ENCODE measurements at places on chromosomes 3 and 15.

GRCh38 chr3:25454005-25454927 is 26.2 kb downstream of the RARB start:
- DNase-seq: no peak

GRCh38 chr3:126133606-126134005 is 46.8 kb downstream of the ALDH1L1 start:
- DNase-seq: no peak

DNA sequence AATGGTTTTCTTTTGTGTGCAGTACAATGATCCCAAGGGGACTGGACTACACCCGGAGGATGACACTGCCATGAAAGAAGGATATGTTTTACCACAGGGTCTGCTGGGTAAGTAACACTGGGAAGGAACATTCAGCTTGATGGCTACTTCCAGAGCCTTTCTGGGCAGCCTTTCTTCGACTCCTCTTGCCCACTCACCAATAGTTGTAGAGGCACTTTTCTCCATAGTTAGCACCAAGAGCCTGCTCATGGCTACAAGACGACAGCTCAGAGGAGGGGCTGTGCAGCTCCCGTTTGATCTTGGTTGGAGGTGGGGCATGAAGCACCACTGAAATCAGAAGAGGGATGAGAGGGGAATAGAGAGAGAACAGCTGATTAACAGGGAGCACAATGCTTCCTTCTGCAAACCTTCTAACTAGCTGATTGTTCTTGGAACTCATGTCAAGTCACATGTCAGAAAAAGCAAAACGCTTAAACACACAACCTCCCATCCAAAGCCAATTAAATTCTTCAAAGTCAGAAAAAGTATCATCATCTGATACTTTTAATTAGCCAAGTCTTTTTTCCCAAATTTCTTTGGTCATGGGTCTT is 27.9 kb downstream of the ETV5 start:
- DNase-seq: no peak

- DNase-seq: no peak
Measured at GRCh38 chr3:11185564-11186317, 31.4 kb downstream of the HRH1 start.

- DNase-seq: no peak
Measured at GRCh38 chr3:126925411-126926171, 57.3 kb upstream of the PLXNA1 start.

GRCh38 chr3:114217266-114217665 is 20.1 kb downstream of the ZNF80 start:
- no peak for DNase-seq

DNA sequence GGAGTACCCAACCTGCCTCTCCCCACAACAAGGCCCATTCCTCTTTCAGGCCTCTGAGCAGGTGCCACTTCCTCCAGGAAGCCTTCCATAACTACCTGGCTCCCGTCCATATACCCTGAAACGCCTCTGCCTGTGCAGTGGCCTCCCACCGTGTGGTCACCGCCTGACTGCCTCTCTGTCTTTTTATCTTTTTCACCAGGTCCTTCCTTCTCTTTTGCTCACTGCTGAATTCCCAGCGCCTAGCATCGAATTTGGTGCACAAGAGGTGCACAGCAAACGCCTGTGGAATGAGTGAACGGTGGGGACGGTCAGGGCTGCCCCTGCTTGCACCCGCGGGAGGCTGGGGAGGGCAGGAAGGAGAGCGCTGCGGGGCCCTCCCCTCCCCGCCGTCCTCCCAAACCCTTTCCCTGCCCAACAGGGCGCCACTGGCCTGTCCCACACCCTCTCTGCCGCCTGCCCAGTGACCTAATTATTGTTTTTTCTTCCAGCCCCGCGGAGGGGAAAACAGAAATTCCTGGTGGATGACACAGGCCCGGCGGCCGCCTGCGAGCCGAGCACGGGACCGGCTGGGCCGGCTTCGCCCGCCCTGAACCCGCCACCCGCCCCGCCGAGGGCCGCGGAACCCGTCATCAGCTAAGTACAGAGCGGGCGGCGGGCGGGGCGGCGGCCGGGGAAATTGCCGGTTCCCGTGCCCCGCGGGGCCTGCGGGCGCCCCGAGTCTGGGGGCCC is 140.1 kb downstream of the SMAD6 start:
- no peak for DNase-seq

DNA sequence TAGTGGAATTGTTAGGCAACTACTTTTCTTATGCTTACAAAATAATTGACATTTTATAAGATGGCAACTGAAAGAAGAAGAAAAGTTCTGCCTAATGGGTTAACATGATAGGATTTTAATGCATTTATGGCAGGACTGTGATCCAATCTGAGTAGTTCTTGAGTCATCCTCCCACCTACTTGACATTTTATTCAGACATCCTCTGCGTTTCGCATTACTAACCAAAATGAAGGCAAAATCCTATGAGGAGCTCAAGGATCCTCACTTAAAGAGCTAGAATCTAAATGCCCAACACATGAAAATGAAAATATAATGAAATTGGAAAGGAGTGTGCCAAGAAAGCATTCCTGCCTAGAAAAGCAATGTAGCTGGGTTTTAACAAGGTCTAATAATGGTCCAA is 581.1 kb upstream of the SEMA6D start:
- DNase-seq: no peak

DNA sequence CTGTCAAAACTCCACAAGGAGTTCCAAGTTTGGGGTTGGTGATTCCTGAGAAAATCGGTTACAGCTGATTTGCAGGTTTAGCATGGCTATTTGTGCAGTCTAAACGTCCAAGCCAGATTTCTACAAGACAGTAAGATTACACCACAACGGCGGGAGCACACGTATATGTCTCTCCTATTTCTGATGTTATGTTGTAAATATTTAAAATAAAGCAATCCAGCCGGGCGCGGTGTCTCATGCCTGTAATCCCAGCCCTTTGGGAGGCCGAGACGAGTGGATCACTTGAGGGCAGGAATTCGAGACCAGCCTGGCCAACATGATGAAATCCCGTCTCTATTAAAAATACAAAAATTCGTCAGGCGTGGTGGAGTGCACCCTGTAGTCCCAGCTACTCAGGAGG is 106.8 kb upstream of the IGF1R start:
- no peak for DNase-seq

DNA sequence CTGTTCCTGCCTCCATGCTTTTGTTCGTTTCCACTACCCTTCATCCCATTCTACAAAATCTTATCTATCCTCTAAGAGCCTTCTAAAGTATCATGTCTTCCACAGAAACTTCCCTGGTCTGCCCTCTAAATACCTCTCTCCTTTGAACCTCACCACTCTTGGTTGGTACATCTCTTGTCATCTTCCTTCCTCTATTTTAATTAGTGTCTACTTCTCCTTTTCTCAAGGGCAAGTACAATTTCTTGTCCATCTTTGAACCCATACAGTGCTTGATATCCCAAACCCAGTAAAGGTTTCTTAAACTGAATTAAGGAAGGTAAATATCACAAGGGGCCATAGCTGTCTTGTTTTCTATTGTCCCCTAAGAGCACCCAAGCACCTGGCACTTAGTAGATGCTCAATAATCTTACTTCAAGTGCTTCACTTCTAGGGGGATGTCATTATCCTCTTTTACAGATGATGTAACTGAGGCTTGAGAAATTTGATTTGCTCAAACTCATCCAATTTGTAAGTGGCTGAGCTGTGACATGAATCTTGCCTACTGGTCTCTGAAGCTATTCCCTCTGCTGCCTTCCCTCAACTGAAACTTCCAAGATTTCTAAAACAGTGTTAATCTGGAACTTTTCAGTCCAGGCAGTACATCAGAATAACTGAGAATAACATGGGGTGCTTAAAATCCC is 2.6 kb upstream of the DAPK2 start:
- DNase-seq: no peak

DNA sequence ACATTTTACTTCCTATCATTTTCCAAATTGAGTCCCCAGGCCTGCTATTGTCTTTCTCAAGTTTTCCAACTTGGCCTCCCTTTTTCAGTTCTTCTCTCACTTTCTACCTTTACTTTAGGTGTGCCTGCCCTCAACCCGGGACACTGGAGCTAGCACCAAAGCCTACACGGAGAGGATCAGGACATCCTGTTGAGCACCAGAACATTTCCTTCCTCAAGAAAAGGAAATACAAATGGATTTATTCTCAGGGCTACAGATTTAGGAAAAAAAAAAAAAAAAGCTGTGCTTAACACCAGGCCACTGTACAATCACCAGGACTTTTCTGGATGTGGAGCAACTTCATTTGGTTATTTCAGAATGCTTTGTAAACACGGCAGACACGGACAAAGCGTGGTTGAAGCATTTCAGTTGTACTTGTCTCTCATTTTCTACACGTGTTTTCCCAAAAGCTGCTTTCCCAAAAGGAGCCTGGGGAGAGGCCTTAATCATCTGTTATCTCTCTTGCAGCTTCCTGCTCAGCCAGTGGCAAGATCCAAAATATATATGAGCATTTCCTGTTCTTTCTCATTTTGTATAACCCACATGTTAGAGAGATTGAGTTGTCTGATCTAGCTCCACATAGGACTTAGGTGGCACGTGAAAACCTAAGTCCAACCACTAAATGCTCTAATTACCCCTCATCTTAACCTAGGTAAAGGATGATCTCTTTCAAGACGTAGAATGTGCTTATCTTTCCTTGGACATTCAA is 15.5 kb upstream of the ATP1B3 start:
- DNase-seq: no peak

- DNase-seq: no peak
Measured at GRCh38 chr3:170760174-170760526, 109.8 kb downstream of the RPL22L1 start.

GRCh38 chr3:106714400-106714799 is 662.8 kb upstream of the CCDC54 start:
- DNase-seq: no peak

- DNase-seq: no peak
Measured at GRCh38 chr15:40565333-40566238, 744 bp upstream of the CCDC32 start.

DNA sequence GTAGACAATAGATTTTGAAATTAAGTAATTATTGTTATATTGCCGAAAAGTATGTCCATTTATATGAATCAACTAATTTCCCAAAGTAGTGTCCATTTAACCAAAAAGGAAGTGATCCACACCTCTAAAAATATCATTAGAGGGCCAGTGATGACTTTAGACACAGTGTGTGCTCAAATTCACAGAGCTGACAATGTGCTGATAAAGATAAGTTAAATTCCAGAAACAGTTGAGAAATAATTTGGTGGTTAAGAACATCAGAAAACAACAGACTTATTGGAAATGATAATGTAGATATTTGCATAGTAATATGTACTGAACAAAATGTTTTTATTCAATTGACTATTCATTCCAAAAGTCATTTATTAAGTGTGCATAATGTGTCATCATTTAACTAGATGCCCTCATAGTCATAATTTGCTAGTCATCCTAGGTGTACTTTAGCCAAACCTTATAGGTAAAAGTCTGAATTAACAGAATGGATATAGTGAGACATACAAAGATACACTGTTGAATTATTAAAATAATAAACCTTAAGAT is 230.2 kb upstream of the ADAMTS9 start:
- no peak for DNase-seq

DNA sequence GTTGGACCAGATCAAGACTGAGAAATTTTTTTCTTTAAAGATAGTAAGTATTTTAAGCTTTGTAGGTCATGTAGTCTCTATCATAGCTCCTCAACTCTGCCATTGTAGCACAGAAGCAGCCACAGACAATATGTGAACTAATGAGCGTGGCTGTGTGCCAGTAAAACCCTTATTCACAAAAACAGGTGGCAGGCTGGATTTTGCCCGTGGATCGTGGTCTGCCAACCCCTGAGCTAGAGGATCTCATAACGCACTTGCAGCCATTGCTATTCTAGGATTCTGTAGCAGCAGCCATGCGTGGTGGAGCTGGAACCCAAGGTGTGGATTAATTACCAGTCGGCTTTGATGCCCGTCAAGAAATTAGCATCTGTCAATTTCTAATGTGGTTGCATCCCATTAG is 68.7 kb upstream of the PLXNA1 start:
- no peak for DNase-seq

- no peak for DNase-seq
Measured at GRCh38 chr15:101038327-101039003, 119.3 kb downstream of the LRRK1 start.

DNA sequence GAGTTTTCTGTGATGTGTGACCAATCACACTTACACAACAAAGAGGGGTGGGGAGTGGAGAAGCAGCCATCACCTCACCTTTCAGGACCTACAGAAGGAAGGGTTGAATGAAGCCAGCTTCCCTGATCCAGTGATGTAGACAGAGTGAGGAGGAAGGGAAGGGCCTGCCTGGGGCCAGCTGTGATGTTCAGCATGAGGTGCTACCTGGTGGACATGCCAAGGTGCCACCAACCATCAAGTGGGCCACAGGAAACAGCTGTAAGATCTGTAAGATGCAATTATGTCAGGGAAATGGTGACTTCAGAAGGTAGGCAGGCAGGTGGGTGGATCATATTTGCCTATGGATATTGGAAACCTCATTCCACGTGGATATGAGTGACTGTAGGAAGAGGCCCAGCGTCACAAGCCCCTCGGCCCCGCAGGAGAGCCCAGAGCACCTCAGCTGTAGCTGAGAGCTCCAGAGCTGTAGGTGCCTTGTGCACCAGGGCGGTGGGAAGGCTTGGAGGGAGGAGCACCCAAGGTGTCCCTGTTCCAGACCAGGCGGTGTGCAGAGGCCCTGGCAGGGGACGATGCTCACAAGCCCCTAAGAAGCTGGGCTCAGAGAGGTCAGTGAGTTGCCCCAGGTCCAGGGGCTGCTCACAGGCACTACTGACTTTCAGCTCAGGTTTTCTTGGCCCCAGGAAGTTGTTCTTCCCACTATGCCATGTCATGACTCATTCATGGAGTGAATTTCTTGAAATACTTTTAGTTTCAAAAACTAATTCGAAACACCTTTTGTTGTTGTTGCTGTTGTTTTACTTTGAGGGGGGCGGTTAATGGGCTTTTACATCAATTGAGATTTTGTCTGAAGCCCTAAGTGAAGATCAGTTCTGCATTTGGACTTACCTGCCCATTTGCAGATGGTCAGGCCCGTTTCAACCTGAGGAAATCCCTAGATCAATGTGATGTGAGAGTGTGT is 94.2 kb upstream of the ALDH1A3 start:
- no peak for DNase-seq

GRCh38 chr3:49026536-49026935 is 2.7 kb downstream of the IMPDH2 start:
- no peak for DNase-seq

GRCh38 chr3:61991706-61992105 is 381.6 kb downstream of the FEZF2 start:
- no peak for DNase-seq

DNA sequence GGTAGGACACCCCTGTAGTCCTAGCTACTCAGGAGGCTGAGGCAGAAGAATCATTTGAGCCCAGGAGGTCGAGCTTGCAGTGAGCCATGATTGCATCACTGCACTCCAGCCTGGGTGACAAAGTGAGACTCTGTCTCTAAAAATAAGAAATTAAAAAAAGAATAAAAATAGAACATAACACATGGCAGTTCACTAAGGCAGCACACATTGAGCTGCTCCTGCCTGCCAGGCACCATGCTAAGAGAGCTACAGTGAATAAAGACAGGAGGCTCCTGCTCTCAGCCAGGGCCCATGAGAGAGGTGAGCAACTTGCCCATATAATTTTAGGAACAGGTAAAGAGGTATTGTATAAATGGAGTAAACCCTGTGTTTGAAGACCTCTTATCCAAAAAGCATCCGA is 54.3 kb downstream of the EBLN2 start:
- DNase-seq: no peak
